ENCODE measurements at places on chromosomes 12 and 14. TPM values are rescaled to one million over a fixed set of nuclear protein-coding genes. Genes with fewer than 3 reads are reported as not detected.

Gene SLC25A21
- total RNA-seq = 0.78 TPM

Gene RERG
- 4.1 TPM for total RNA-seq

Gene CIDEB
- total RNA-seq = 2.9 TPM

Gene PDE3A
- total RNA-seq = 153 TPM

Gene SDR9C7
- not detected for total RNA-seq

Gene GPX2
- not detected for total RNA-seq

Gene TMED8
- total RNA-seq = 4.8 TPM

Gene WIF1
- total RNA-seq = not detected

Gene ADAM20
- 0.40 TPM for total RNA-seq

Gene DLK1
- total RNA-seq = 22.8 TPM

Gene GDF3
- total RNA-seq = not detected

Gene KRT3
- total RNA-seq = not detected

Gene KRT4
- total RNA-seq = not detected

Gene SERPINA10
- not detected for total RNA-seq

Gene CD4
- total RNA-seq = 10.4 TPM

Gene METTL1
- total RNA-seq = 7.2 TPM

Gene RNASE3
- total RNA-seq = not detected

Gene BATF
- 0.62 TPM for total RNA-seq

Gene GLIPR1L1
- total RNA-seq = not detected

Gene CLEC4D
- not detected for total RNA-seq

Gene CLEC14A
- 28.8 TPM for total RNA-seq

Gene MORN3
- total RNA-seq = 0.11 TPM

Gene RAPGEF3
- total RNA-seq = 30.6 TPM

Gene NUMB
- total RNA-seq = 37.2 TPM

Gene E2F7
- 0.08 TPM for total RNA-seq

Gene PMCH
- not detected for total RNA-seq

Gene RPS6KA5
- total RNA-seq = 14.6 TPM

Gene RIMBP2
- not detected for total RNA-seq

Gene SNX6
- 66.9 TPM for total RNA-seq

Gene PAPLN
- 2.5 TPM for total RNA-seq

Gene PSME1
- 129 TPM for total RNA-seq

Gene JAG2
- total RNA-seq = 28.6 TPM

Gene CISTR
- 0.83 TPM for total RNA-seq

Data from Right ventricle myocardium superior (tissue), 1 donor.